ENCODE measurements at places on chromosomes 5 and 9.

DNA sequence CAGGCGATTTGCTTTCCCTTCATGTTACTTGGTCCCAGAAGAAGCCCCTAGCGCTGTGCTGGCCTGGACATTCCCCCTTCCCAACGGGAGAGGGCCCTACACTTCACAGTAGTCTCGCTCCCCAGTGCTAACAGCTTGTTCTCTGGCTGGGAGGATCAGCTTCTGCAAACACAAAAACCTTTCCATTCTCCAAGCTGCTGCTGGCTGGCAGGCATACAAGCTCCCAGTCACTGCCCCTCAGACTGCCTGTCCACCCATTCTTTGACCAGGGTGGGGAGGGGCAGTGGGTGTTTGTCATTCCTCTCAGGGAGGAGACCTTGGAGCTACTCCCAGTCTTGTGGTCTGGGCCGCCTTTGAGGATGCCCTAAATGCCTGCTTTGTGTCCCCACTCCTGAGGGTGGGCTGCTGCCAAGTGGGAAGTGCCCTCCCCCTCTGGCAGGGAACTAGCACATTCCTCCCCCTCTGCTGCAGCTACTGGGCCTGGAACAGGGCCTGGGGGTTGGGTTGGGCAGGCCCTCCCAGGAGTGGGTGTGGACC, 20.8 kb downstream of the ENHO start:
- DNase-seq, result no peak

GRCh38 chr5:16178745-16179372, 732 bp downstream of the MARCHF11 start:
- no peak for DNase-seq

- DNase-seq, result no peak
Measured at GRCh38 chr9:36451949-36452348, 51.9 kb upstream of the RNF38 start.

GRCh38 chr9:27549196-27549755, 19.7 kb upstream of the MOB3B start:
- no peak for DNase-seq
